ENCODE measurements at places on chromosomes 1 and 21.

DNA sequence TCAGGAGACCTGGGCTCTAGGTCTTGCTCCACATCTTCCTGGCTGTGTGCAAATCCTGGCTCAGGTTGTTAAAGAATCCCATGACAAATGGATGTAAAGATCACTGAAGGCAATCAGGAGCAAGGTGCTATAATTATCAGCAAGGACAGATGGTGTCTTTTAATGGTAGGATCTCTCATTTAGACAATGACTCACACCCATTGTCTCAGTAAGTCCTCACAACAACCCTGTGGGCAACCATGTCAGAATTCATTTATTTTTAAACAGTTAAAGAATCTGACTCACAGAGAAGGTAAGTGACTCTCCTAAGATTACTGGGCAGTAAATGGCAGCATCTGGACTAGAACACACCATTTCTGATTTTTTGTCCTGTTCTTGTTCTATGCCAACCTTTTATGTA, 32.8 kb downstream of the RNASEL start:
- DNase-seq, result no peak

- DNase-seq, result no peak
Observed at GRCh38 chr1:82542766-82543165, 742.0 kb downstream of the ADGRL2 start.

DNA sequence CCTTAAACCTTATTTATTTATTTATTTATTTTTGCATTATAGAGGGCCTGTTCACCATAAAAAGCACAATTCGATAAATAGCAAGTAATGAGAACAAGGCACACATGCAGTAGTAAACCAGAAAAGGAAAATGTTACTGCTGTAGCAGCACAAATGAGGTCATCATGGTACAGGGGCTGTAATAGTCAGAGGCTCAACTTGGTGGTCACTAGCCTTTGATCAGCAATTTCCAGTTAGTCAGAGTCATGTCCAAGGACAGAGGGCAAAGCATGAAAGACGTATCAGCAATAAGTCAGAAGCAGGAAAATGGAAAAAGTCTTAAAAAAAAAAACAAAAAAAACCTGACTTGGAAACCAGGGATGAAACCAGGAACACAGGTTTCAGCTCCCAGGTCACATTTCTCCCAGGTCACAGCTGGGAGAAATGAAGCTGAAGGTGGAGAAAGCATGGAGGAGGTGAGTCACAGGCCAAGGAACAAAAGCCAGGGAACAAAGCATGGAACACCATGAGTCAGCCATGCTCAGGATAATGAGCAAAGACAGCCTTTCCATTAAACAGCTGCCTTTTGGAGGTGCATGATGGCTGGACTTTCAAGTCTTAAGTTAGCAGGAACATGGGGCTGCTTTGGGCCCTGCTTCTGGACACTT, 556.3 kb downstream of the LTN1 start:
- DNase-seq, result no peak

GRCh38 chr21:39159342-39160063, 23.7 kb downstream of the PSMG1 start:
- no peak for DNase-seq

DNA sequence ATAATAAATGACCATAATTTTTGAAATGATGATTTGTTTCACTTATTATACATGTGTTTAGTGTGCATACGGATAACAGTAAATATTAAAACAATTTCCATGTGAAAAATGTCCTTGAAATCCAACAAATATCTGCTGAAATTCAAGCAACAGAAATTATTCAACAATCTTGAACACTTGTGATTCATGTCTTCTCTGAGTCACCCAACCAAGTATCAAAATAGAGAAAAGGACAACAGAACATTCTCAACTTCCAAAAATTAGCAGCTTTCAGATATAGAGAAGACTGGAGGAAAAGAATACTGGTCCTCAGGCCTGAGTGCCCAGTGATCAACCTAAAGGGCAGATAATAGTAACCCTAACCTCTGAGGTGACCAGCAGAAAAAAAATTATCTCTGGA, 90.8 kb downstream of the VAV3 start:
- DNase-seq, result no peak

DNA sequence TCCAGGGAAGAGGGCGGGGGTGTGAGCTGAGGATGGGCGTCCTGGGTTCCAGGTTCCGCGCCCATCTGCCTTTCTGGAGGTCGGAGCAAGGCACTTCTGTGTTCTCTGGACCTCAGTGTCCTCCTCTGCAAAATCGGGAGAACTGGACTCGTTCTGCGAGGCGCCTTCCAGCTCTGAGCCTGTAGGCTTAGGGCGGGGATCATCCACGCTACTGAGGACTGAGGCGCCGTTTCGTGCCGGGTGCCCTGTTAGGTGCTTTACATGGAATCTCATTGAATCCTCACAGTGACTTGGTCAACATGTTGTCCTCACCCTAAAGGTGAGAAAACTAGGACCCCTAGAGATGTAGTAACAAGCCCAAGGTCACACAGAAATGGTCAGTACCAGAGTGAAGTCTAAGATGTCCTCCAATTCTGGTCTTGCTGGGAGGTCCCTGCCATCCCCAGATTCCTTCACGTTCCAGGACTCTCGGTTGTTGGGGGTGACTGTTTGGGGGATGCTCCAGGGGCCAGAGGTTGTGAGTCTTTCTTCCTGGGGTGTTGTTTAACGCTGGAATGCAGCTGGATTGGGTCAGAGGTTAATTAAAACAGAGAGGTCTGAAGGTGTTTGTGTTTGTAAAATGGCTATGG, 677 bp downstream of the PRKAA2 start:
- DNase-seq, result peak; percentile 38

GRCh38 chr1:69120817-69121216, 446.9 kb upstream of the LRRC7 start:
- no peak for DNase-seq

- DNase-seq, result no peak
Observed at GRCh38 chr1:99086057-99086456, 81.4 kb upstream of the PLPPR5 start.

- DNase-seq, result no peak
Observed at GRCh38 chr1:11138952-11139351, 39.3 kb upstream of the EXOSC10 start.

DNA sequence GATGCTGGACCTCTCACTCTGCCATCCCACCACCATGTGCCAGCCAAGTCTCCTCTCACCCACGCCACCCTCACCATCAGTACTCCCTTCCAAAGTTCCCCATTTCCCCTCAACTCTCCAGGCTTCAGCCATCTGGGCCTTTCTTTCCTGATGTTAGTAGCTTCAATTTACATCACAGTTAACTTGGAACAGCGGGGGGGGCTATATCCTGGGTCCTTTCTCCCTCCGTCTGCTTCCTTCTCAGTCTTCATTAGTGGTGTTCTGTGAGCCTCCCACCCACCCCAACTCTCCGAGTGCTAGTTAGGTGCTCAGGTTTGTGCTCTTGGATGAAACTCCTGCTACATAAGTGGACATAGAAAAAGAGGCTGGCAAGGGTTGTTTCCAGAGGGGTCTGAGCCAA, 31.9 kb downstream of the KCNC4 start:
- no peak for DNase-seq

GRCh38 chr21:45033791-45034555, 40.4 kb upstream of the ADARB1 start:
- DNase-seq, result no peak

DNA sequence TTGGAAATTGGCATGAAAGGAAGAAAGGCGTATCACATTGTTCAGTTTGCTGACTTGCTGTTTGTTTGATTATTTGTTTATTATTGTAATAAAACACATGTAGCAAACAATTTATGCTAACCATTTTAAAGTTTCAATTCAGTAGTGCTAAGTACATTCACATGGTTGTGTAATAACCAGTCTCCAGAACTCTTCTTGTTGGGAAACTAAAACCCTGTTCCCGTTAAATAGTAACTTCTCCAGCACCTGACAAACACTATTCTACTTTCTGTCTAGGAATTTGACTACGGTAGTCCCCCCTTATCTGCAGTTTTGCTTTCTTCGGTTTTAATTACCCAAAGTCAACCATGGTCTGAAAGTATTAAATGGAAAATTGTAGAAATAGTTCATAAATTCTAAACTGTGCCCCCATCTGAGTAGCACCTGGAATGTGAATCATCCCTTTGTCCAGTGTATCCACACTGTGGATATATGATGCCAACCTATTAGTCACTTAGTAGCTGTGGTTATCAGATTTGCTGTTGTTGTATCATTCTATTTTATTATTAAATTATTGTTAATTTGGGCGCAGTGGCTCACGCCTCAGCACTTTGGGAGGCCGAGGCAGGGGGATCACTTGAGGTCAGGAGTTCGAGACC, 5.5 kb downstream of the MORC3 start:
- no peak for DNase-seq

GRCh38 chr1:229024528-229025130, 246.3 kb upstream of the RAB4A start:
- DNase-seq, result peak; percentile 17

GRCh38 chr1:107529511-107530149, 388.8 kb downstream of the NTNG1 start:
- DNase-seq, result peak; percentile 51

DNA sequence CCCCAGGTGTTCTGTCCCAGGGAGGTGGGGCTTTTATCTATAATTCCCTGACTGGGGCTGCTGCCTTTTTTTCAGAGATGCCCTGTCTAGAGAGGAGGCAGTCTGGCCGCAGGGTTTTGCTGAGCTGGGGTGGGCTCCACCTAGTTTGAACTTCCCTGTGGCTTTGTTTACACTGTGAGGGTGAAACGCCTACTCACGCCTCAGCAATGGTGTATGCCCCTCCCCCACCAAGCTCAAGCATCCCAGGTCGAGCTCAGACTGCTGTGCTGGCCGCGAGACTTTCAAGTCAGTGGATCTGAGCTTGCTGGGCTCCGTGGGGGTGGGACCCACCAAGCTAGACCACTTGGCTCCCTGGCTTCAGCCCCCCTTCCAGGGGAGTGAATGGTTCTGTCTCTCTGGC, 124.3 kb downstream of the CENPF start:
- no peak for DNase-seq

- no peak for DNase-seq
Observed at GRCh38 chr1:180160357-180160756, 5.7 kb downstream of the QSOX1 start.

DNA sequence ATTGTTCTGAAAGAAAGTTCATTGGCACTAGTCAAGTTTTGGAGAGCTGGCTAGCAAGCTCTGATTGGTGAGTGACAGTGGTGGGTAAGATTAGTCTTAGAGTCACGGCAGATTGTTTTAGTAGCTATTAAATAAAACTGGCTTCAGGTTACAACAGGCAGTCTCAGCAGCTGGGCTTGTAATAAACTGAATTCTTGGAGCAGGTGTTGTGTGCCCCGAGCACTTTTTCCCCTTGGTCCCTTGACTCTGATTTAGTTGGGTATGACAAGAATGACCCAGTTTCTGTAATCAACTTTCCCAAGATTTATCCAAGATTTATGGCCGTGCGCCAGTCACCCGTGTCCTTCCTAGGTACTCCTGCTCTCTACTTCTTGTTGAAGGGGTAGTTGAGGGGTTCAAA, 40.2 kb downstream of the TBCE start:
- DNase-seq, result no peak

- no peak for DNase-seq
Observed at GRCh38 chr1:29299446-29299845, 63.1 kb downstream of the PTPRU start.

DNA sequence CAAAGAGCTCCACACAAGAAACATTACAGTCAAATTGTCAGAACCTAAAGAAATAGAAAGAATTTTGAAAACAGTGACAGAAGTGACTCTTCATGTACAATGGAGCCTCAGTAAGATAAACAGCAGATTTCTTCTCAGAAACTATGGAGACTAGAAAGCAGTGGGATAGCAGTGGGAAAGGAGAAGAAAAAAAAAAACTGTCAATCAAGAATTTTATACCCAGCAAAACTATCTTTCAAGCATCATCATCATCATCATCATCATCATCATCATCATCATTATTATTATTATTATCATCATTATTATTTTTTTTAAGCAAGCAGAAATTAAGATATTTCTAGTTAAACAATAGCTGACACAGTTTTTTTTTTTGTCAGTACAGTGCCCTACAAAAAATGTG, 24.2 kb downstream of the CEP170 start:
- no peak for DNase-seq

- DNase-seq, result no peak
Observed at GRCh38 chr1:117396074-117396473, 28.8 kb downstream of the MAN1A2 start.

DNA sequence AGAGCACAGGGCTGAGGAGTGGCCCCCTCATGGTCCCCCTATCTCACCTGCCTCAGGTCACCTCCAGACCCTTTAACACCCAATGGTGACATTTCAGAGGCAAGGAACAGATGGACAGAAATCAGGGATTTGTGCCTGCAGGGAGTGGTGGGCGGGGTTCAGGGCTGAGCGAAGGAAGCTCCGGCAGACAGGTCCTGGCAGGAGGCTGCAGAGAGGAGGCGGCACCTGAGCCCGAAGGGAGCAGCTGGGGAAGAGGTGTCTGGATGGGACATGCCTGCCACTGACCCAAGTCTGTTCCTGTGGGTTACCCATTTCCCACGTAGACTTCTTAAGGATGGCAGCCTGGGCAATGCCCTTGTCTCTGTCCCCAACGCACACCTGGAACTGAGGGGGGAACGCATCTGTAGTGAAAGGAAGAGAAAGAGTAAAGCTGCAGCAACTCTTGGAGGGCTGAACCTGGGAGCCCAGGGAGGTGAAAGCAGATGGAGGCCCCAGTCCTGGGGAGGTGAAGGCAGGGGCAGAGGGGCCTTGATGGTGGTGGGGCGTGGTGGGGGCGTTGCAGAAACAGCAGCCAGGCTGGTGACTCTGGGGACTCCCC, 61.6 kb upstream of the ADARB1 start:
- no peak for DNase-seq

DNA sequence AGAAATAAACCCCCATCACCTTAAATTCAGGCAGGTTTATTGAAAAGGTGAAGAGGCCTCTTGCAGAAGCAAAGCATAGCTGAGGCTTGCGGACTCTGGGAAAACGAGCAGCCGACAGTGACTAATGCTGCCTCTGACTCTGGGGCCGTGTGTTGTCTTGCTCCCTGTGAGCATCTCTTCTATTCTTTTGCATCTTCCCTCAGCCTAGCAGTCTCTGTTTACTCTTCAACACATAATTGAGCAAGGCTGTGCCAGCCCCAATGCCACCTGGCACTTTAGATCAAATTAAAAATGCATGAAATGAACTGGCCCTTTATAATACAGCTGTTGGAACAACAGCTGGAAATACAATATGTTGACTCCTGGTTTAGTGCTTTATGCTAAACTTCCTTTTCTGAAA, 18.4 kb upstream of the REG4 start:
- DNase-seq, result no peak

GRCh38 chr1:96520579-96520947, 201.0 kb upstream of the PTBP2 start:
- no peak for DNase-seq

DNA sequence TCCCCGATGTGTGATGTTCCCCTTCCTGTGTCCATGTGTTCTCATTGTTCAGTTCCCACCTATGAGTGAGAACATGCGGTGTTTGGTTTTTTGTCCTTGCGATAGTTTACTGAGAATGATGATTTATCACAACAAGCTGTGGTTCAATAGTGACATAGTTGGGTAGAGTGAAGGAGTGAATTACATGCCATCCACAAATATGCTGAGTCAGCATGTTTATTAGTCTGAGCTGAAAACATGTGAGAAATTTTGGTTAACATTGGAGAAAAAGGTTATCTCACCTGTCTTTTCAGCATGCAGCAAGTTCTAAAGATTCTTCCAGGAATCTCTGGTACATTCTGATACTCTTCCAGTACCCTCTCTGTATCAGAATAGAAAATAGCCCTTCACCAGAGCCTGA, 19.0 kb downstream of the OR2L3 start:
- DNase-seq, result no peak

GRCh38 chr1:108815566-108815965, 41.3 kb downstream of the AKNAD1 start:
- no peak for DNase-seq
